SK-N-SH (cell line): ENCODE measurements at places on chromosomes 12 and 14.
A peak's percentile ranks its signal among the peaks of the same experiment; 100 is the strongest.

DNA sequence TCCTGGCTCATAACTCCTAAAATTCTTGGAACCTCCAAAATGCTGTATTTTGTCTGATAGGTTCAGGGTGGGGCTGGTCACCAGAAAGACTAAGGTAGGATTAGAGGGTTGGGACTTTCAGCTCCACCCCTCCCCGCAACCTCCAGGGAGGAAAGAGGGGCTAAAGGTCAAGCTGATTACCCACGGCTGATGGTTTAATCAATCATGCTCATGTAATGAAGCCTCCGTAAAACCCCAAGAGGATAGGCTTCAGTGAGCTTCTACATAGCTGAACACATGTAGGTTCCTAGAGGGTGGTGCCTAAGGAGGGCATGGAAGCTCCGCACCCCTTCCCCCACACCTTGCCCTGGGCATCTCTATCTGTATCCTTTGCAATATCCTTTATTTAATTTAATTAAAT is 60.0 kb downstream of the DGLUCY start:
- DNase-seq, result no peak

DNA sequence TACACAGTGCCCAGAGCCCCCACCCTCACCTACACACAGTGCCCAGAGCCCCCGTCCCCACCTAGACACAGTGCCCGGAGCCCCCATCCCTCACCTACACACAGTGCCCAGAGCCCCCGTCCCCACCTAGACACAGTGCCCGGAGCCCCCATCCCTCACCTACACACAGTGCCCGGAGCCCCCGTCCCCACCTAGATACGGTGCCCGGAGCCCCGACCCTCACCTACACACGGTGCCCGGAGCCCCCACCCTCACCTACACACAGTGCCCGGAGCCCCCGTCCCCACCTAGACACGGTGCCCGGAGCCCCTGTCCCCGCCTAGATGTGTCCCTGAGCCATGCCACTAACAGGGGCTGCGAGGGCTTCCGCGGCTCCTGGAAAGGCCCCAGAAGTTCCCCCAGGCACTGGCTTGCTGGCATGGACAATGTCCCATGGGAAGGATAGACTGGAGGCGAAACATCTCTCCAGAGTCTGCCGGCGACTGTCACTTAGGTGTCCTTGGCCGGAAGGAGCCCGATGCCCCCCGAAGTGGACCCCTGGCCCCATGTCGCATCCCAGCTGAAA is 146.0 kb downstream of the PIWIL1 start:
- DNase-seq, result no peak

DNA sequence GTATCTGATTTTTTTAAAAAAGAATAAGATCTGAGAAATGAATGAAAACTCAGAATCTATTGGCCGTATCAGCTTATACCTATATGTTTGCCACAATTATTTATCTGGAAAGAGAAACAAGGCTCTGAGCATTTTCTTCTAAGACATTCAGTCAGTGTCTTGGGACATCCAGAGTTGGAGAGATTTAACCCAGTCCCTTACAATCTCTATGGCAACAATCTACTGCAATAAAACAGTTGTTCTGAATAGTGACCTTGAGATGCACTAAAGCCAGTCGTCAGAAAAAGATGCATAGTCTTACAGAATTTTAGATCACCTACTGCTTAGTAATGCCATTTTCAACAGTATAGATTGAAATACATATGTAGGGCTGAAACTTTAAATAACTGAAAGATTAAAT is 52.0 kb upstream of the SOCS2 start:
- DNase-seq, result no peak

GRCh38 chr12:30753751-30754382 is 884 bp downstream of the CAPRIN2 start:
- DNase-seq, result peak; percentile 20

DNA sequence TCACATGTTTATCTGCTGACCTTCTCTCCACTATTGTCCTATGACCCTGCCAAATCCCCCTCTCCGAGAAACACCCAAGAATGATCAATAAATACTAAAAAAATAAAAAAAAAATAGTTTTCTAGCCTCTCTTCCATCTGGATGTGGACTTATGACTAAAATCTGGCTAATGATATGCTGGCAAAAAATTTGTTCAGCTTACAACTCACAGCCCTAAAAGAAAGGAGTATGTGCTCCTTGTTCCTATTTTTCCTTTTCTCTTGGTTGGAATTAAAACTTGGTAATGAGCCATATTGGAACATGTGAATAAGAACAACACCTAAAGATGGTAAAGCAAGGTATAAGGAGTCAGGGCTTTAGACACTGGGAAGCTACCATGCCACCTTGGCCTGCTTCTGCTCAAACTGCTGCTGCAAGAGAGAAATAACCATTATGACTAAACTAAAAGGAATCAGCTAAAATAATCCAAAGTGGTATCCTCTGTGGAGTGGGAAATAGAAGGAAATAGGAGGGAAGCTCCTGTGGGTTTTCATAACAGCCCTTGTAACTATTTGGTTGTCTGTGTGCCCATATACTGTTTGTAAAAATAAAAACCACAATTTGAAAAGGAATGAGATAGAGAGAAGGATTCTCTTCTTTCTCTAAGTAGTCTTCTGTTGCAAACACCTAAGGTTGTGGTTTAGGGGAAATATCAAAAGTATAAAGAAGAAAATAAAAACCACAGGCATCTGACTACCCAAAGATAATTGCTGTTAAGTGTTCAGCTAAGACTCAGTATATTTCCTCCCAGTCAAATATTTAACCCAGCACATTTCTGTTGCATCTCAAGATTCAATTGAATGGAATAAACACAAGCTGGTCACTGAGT is 53.8 kb downstream of the SDR9C7 start:
- no peak for DNase-seq

- DNase-seq, result no peak
Observed at GRCh38 chr14:38208618-38209562, 1.2 kb downstream of the SSTR1 start.
